NCI-H146 (cell line): ENCODE measurements at places on chromosomes 11 and 22.

GRCh38 chr11:94558932-94559331, 8.2 kb upstream of the PIWIL4 start:
- no peak for DNase-seq

DNA sequence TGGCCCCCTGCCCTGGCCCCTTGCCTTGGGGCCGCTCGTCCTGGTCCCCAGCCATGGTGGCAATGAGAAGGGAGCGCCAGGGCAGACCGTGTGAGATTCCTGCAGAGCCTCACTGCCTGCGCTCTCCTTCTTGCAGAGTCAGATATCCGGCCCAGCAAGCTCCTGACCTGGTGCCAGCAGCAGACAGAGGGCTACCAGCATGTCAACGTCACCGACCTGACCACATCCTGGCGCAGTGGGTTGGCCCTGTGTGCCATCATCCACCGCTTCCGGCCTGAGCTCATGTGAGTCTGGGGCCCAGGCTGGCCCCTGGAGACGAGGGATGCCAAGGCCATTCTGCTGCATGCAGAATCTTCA, 114.1 kb downstream of the MICAL2 start:
- DNase-seq, result no peak

DNA sequence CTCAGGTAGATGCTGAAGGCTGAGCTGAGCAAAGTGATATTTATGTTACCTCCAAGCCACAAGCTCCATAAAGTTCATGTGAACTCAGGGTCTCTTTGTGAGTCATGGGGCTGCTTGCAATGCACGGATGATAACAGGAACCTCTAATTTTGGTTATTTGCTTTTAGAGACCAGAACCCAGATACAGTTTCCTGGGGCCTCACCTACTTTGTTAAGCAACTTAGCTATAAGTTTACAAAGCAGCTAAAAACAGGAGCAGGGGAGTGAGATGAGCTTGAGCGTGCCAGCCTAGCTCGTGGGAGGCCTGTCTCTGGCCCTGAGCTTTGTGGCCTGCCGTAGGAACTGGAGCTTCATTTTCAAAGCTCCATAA, 29.2 kb downstream of the SREBF2 start:
- DNase-seq, result no peak

DNA sequence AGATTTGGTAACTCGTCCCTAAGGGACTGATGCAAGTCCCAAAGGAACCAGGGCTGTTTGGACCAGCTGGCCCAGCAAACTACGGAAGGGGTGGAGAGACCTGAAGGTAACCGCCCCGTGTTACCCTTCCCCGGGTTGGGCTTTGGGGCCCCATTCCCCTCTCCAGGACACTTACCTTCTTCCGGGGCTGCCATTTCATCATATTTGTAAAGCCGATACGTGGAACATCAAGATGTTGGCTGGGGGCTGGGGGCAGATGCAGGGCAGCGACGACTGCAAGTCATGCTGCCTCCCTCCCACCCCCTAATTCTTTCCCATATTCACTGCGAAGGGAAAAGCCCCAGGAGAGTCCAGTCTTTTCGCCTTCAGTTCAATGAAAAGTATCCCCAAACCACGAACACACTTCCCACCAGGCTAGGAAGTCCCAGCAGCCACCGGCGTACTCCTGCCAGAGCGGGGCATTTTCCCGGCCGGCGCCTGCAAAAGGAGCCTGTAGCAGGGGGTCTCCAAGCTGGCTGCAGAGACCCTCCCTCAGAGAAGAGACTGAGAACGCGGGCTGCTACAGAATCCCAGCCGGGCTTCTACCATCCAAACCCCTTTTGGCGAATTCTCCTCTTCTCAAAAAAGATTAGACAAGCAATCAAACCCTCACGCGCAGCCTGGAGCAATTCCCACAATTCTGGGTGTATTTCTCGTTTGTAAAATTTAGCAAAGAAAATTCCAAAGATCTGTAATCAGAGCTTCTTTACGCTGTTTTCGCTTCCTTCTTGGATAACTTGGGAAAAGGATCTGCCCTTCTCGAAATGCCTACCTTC, 236.7 kb downstream of the TTC28 start:
- DNase-seq, result no peak

GRCh38 chr22:48843640-48844039, 984.0 kb downstream of the BRD1 start:
- DNase-seq, result peak; percentile 6

- peak; percentile 5 for DNase-seq
These were observed 482.1 kb upstream of the ANO5 start for GRCh38 chr11:21710809-21711208.

DNA sequence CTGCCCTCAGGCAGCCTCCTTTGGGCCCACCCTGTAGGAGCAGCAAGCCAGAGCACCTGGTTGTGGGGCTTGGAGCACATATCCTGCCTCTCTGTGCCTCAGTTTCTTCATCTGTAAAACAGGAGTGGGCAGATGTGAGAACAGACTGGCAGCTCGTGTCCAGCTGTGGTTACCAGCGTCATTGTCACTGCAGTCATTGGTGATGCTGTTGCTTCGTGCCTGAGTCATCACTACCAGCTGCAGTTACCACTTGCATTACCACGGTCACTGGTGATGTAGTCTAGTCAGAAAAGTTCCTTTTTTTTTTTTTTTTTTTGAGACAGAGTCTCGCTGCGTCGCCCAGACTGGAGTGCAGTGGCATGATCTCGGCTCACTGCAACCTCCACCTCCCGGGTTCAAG, 20.4 kb downstream of the RSPH14 start:
- no peak for DNase-seq

GRCh38 chr22:45238957-45239680, 1.6 kb downstream of the KIAA0930 start:
- peak; percentile 6 for DNase-seq

GRCh38 chr22:36237462-36238372, 1.6 kb downstream of the APOL2 start:
- DNase-seq, result no peak

DNA sequence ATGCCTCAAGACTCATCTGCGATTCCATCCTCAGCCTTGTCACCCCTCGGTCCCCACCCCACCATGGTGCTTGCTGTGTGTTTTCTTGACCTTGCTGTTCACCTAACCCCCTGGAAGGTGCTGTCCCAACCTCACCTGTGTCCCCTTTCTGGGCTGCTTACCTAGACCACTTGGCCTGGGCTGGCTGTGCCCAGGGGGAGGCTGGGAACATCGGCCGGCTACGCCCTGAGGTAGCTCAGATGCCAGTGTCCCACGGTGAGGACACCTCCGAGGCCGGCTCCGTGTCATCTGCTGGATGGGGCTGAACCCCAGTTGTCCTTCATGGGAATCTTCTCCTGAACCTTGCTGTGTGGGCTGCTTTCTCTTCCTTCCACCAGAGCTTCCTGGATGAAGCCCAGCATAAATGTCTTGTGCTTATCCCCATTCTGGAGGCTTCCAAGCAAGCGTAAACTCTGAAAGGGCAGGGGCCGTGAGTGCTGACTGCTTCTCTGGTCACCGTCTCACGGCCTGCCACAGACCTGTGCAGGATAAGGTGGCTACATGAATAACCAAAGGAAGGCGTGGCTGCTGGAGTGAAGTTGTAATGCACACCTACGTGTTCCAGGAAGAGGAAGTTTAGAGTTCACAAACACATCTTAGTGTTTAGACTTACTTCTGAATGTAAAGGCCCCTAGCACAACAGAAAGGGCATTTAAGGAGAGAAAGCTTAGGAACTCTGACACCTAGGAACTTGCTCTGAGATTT, 724.3 kb downstream of the TBC1D22A start:
- DNase-seq, result no peak

DNA sequence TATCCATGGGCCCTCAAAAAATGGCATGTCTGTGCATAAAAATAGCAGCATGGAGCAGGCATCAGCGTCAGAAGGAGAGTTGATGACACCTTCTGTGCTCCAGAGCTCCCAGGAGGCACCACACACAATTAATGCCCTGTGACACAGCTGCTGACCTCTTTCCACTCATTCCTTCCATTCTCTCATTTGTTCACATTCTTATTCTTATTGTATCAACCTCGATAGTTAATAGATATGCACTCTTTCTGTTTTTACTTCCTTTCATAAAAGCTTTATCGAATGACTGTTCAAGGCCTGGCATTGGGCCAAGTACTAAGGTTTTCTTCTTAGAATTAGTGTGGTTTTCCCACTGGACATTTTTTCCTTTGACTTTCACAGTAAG, 266.0 kb upstream of the MTNR1B start:
- DNase-seq, result no peak

- DNase-seq, result no peak
These were observed 352 bp downstream of the C22orf23 start for GRCh38 chr22:37953062-37953436.

- no peak for DNase-seq
These were observed 82.8 kb upstream of the OR5AK2 start for GRCh38 chr11:56905936-56906335.

DNA sequence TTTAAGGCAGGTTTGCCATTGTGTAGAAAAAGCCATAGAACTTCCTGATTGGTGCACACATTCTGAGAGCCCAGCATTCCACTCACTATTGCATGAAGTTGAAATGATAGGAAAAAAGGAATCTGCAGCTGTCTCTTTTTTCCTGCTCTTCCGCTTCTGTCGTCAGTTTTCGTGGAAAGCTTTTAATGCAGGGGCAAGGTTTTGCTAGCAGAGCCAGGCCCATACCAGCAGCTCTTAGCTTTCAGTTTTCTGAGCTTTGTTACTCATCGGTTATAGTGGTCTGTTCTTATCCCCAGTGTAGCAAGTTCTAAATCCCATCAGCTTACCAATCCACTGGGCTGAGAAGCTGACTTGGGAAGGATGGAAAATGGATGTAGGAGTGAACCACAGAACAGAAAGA, 162.9 kb upstream of the TTC12 start:
- no peak for DNase-seq

DNA sequence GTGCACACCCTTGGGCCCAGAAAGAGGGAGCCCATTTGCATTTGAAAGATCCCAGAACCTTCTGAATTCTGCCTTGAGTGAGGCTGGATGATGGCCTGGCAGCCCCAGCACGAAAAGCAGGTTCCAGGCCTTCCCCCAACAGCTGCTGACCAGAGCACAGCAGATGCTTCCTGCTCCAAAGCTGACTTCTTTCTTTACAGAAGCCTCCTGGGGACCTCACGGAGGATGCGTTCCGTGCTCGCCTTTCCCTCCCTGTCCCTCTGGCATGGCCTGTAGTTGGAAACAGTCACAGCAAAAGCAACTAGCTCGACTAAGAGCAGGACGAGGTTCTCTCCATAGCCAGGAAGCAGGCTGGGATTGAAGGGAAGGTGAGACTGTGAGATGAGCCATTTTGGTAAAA, 107.7 kb upstream of the B3GAT1 start:
- DNase-seq, result no peak

GRCh38 chr22:17782158-17782557, 7.9 kb upstream of the BID start:
- DNase-seq, result no peak

- no peak for DNase-seq
These were observed 16.0 kb downstream of the TRIM3 start for GRCh38 chr11:6457581-6458320.

GRCh38 chr22:44329179-44329796, 16.5 kb upstream of the SHISAL1 start:
- no peak for DNase-seq

- DNase-seq, result peak; percentile 88
These were observed 76.0 kb upstream of the GRK3 start for GRCh38 chr22:25488244-25489020.

- DNase-seq, result no peak
These were observed 589.5 kb downstream of the OPCML start for GRCh38 chr11:132942611-132943356.

- DNase-seq, result peak; percentile 20
These were observed 56.8 kb downstream of the CD6 start for GRCh38 chr11:61028135-61028729.

GRCh38 chr11:75931124-75931523, 116.1 kb downstream of the UVRAG start:
- DNase-seq, result no peak

- DNase-seq, result no peak
These were observed 251.3 kb downstream of the SBF2 start for GRCh38 chr11:10042699-10043098.

GRCh38 chr22:40040927-40041326, 46.2 kb downstream of the FAM83F start:
- no peak for DNase-seq

DNA sequence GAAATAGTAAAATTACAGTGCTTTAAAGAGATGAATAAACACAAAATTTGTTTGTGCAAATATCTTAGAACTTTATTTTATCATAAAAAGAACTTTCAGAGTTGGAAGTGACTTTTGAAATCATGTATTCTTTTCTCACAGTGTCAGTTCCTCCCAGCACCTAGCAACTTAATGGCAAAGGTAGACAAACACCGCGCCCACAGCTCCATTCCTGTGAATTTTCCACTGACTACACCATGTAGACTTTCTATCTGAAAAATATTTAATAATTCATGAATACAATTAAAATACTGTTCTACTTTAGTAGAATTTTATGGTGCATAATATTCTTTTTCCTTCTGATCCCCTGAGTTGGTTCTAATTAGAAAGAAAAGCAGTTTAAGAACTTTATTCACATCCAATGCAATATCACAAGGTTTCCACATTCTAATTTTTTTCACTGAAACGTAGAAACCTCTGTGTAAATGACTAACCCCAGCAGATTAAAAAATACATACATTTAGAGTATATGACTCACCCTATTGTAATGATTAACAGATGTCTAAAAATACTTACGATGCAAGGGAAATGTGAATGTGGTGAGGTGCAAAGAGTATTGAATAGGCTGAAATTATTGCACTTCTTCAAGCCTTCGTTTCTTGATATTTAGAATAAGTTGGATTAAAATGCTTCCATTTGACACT, 218.2 kb upstream of the CCDC179 start:
- no peak for DNase-seq

- DNase-seq, result no peak
These were observed 246.2 kb downstream of the NTM start for GRCh38 chr11:131616481-131617140.

- DNase-seq, result no peak
These were observed 339.2 kb downstream of the TENM4 start for GRCh38 chr11:79101656-79102055.

DNA sequence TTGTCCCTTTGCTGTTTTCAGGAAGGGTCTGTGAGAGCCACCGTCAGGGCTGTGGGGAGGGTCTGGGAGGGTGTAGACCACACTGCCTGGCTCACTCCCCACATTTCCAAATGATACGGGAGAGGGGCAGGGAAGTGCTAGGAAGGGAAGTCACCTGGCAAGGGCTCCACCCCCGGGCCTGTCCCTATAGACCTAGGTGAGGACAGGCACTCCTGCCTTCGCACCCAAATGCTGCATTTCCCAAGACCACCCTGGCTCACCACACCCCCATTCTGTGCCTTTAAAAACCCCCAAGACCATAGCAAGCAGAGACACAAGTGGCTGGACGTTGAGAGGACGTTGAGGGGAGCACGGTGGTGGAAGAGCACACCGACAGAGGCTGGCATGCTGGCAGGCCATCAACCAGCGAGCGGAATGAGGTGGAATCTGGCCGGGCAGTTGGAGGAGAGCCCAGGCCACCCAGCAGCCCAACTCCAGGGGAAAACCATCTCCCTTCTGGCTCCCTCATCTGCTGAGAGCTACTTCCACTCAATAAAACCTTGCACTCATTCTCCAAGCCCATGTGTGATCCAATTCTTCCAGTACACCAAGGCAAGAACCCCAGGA, 45.7 kb downstream of the GNB1L start:
- DNase-seq, result no peak

- no peak for DNase-seq
These were observed 28.4 kb upstream of the FADD start for GRCh38 chr11:70174547-70175235.
